ENCODE measurements at places on chromosomes 11 and 22. TPM values are rescaled to one million over a fixed set of nuclear protein-coding genes. Genes with fewer than 3 reads are reported as not detected.

Gene RAG1
- 0.25 TPM for total RNA-seq

Gene KIF18A
- total RNA-seq: 2.5 TPM

Gene GSTT2B
- not detected for total RNA-seq

Gene UBTFL1
- not detected for total RNA-seq

Gene MEI1
- total RNA-seq: 6.4 TPM

DNA sequence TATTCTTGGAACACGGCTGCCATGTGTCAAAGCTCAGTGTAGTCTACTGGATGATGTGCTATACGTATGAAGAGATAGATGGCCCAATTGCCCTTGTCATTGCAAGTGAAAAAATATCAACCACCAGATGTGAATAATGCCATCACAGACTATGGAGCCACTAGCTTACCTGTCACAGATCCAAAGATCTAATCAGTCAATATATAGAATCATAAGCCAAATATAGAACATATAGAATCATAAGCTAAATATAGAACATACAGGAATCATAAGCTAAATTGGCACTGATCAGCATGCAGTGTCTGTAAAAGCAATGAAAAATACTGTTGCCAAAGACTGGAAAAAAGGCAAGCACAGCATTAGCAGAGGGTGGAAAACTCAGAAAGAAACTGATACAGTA lies 1656.9 kb upstream of the RAG2 start:
- no peaks in the 10 kb centered on the region for H3K36me3 ChIP-seq
- no peak overlapping the region for H3K4me3 ChIP-seq
- DNase-seq: no peak

DNA sequence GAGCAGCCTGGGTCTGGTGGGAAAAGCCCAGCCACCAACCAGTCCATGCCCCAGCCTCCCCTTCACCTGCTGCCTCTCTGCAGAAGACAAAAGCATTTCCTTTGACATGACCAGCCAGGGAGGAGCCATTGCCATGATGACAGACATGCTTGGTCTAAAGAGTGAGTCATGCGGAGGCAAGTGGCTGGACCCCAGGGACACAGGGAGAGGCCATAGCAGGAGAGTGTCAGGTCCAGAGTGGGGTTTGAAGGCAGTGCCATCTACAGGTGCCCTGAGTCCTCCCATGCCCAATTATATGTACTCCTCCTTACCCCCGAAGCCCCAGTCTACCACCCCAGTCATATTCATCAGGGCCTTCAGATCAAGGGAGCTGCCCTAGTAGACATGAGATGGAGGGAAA lies 67.4 kb downstream of the SCN3B start:
- H3K4me1 ChIP-seq: peaks cover 16% of the 10 kb centered on the region
- H3K36me3 ChIP-seq: no peaks in the 10 kb centered on the region
- no peak for DNase-seq
- no peak overlapping the region for H3K27ac ChIP-seq
- H3K4me3 ChIP-seq: no peak overlapping the region

DNA sequence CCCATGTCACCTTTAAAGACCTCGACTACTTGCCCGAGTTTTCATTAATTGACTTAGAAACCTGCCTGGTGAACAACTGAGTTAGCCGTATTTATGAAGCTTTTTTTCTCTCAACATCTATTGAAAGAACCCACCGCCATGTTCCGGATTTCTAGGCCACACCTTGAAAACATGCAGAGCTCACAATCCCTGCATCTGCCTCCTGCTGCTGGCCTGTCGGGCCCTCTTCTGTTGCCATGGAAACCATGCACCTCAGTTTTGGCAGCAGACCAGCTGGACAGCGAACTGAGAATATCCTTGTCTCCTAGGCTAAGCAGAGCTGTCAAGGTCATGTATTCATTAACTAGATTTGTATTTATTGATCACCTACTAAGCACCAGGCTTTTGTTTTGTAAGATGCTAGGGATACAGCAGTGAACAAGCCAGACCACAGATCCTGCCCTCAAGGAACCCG lies 4.3 kb upstream of the PATZ1 start:
- H3K27ac ChIP-seq: no peak overlapping the region
- peaks cover 10% of the 10 kb centered on the region for H3K4me1 ChIP-seq
- H3K27me3 ChIP-seq: no peaks in the 10 kb centered on the region

DNA sequence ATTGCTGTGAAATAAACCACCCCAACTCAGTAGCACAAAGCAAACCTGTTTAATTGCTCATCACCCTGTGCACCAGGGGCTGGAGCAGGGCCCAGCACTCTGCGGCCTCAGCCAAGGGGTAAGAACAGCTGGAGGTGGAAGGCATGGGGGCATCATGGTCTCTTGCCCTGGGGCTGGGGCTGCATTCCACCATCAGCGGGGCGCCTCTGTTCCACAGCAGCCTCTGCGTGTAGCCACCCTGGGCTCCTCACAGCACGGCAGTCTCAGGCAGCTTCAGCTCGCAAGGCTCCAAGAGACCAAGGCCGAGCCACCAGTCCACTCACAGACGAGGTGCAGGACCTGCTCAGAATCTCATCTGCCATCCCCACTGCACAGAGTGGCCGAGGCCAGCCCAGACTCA lies 630.7 kb downstream of the TBC1D22A start:
- no peaks in the 10 kb centered on the region for H3K27me3 ChIP-seq
- H3K27ac ChIP-seq: no peak overlapping the region
- no peak overlapping the region for H3K4me3 ChIP-seq
- no peaks in the 10 kb centered on the region for H3K36me3 ChIP-seq
- H3K4me1 ChIP-seq: no peaks in the 10 kb centered on the region
- no peak for DNase-seq

- no peak overlapping the region for H3K27ac ChIP-seq
- no peaks in the 10 kb centered on the region for H3K27me3 ChIP-seq
- no peaks in the 10 kb centered on the region for H3K36me3 ChIP-seq
- DNase-seq: no peak
Measured at GRCh38 chr22:47775686-47776085, 1013.2 kb downstream of the TBC1D22A start.

- H3K27ac ChIP-seq: no peak overlapping the region
- DNase-seq: no peak
- no peak overlapping the region for H3K4me3 ChIP-seq
- H3K27me3 ChIP-seq: no peaks in the 10 kb centered on the region
- H3K36me3 ChIP-seq: no peaks in the 10 kb centered on the region
Measured at GRCh38 chr11:31764766-31765165, 46.4 kb downstream of the PAX6 start.

DNA sequence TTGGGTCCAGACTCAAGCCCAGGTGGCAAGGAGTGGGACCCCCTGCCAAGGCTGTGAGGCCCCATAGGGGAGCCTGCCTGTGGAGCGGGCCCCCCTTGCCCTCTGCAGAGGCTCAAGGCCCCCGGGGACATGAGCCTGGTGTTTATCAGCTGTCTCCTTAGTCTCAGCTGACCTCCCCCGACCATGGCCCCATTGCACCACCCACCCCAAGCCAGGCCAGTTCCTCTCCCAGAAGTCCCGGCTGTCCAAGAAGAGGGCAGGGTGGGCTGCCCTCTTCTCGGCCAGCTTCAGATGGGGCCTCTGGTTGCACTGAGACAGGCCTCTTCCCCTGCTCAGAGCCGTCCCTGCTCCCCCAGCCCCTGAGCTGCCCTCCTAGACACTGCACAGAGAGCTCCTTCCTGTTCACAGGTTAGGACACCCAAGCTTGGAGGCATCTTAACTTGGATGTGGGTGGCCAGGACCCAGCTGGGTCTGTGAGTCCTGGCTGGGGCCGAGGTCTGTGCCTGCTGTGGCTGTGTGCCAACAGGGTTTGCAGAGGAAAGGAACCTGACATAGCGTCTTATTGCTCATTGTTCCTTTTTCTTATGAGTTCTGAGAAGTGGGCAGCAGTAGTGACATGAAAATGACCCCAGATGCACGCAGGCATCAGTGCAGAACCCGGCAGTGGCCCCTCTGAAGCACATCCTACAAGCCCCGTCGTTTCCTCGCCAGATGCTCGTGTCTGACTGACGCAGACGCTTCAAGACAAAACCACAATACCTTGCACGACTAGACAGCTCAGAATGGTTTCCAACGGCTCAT lies 5.4 kb downstream of the TRABD start:
- H3K36me3 ChIP-seq: peaks cover 12% of the 10 kb centered on the region
- no peak for DNase-seq
- H3K4me3 ChIP-seq: peak overlapping the region; percentile 43
- H3K27ac ChIP-seq: peak overlapping the region; percentile 89
- peaks cover 62% of the 10 kb centered on the region for H3K4me1 ChIP-seq
- no peaks in the 10 kb centered on the region for H3K27me3 ChIP-seq

DNA sequence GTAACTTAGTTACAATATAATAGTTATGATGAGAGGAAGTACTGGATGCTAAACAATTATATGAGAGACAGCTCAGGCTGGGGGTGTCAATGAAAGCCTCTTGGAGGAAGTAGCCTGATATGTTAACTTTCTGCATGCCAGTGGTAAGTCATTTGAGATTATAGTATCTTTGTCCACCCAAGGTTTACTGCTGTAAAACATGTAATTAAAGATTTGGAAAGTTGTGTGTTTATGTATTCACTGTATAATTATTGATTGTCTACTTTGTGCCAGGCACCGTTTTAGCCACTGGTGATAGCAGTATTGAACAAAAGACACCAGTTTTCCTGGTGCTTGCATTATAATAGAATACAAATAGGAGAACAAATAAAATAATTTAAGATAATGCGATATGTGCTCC lies 624 bp upstream of the DNAJB7 start:
- H3K27me3 ChIP-seq: no peaks in the 10 kb centered on the region
- no peaks in the 10 kb centered on the region for H3K36me3 ChIP-seq
- H3K4me1 ChIP-seq: peaks cover 16% of the 10 kb centered on the region
- H3K27ac ChIP-seq: no peak overlapping the region
- no peak overlapping the region for H3K4me3 ChIP-seq

DNA sequence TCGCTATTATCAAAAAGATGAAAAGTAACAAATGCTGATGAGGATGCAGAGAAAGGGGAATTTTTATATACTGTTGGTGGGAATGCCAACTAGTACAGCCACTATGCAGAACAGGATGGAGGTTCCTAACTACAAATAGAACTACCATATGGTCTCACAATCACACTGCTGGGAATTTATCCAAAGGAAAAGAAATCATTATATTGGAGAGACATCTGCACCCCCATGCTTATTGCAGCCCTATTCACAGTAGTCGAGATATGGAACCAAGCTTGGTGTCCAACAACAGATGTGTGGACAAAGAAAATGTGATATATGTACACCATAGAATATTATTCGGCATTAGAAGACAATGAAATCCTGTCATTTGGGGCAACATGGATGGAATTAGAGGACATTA lies 19.6 kb upstream of the POU2AF2 start:
- no peak for DNase-seq
- H3K27ac ChIP-seq: no peak overlapping the region
- H3K4me1 ChIP-seq: no peaks in the 10 kb centered on the region
- H3K4me3 ChIP-seq: no peak overlapping the region
- H3K36me3 ChIP-seq: no peaks in the 10 kb centered on the region

DNA sequence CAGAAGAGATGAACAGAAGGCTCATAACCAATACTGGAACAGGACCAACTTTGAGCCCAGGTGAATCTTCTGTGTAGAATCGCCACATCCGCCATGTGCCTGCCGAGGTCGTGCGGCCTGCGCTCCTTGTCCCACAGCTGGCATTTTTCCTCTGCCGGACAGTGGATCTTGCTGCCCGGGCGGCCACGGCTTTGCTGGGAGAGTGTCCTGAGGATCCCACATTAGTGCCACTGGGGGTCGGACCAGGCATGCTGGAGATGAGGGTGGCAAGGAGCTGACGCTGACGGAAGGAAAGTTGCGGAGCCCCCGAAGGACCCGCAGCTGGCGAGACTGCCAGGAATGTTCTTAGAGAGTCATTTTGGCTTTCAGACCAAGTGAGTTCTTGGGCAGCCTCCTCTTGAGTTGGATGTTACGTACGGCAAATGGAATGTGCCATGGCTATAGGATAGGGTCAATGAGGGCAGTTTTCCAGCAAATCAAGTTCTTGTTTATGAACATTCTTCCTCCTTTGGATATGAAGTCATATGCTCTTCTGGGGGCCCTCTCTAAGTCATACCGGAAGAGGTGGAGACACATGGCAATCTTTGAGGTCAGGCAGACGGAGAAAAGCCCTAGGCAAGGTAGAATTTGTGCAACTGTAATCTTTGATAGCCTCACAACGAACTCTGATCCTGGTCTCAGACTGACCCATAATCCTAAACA lies 57.4 kb upstream of the NUP160 start:
- H3K36me3 ChIP-seq: no peaks in the 10 kb centered on the region
- no peak for DNase-seq
- H3K27ac ChIP-seq: no peak overlapping the region
- no peaks in the 10 kb centered on the region for H3K4me1 ChIP-seq

- H3K27ac ChIP-seq: no peak overlapping the region
- H3K4me1 ChIP-seq: no peaks in the 10 kb centered on the region
- no peaks in the 10 kb centered on the region for H3K36me3 ChIP-seq
- no peak overlapping the region for H3K4me3 ChIP-seq
Measured at GRCh38 chr11:134901542-134901941, 489.5 kb upstream of the B3GAT1 start.

DNA sequence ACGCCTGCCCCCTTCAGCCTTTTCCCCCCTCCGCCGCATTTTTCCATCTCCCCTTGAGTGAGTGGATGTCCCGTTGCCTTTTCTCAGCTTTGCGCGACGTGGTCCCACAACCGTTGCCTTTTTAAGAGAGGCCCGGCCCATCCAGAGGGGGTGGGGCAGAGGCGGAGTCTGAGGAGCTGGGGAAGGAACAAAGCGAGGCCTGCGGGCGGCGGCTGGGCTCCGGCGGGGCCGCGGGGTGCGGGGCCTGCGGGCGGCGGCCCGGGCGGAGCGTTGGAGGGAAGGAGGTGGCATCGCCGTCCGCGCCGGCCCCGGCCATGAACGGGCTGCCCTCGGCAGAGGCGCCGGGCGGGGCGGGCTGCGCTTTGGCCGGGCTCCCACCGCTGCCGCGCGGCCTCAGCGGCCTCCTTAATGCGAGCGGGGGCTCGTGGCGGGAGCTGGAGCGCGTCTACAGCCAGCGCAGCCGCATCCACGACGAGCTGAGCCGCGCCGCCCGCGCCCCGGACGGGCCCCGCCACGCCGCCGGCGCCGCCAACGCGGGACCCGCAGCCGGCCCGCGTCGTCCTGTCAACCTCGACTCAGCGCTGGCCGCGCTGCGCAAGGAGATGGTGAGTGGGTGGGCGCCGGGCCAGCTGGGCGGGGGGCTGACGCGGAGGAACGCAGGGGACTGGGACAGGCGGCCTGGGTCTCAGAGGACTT lies at the start of gene FAM89B:
TSS of gene FAM89B (plus strand) at position 183 of the 696 bp plus-strand sequence. CDS start at position 315, 132 bp downstream.
- peaks cover 81% of the 10 kb centered on the region for H3K4me1 ChIP-seq
- peak within 1 kb of the TSS; percentile 81 for H3K4me3 ChIP-seq
- H3K36me3 ChIP-seq: no peaks in the 10 kb centered on the region

- no peaks in the 10 kb centered on the region for H3K27me3 ChIP-seq
- DNase-seq: no peak
- H3K4me3 ChIP-seq: no peak overlapping the region
Measured at GRCh38 chr11:134691985-134692384, 279.9 kb upstream of the B3GAT1 start.

DNA sequence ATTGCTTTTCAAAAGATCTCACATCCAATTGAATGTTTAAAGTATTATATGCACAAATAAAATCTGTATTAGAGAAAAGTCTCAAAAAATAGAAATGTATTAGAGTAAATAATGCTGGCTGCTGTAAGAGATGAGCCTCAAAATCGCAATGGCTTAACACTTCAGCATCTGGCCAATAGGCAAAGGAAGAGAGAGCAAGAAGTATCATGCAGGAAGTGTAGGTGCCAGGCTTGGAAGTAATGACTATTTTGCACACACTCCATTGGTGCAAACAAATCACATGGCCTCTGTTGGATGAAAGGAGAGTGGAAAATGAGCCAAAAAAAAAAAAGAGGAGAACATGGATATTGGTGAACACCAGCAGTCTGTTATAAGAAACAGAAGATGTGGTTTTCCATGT lies 193.0 kb upstream of the E2F8 start:
- no peak for DNase-seq
- no peak overlapping the region for H3K4me3 ChIP-seq
- H3K4me1 ChIP-seq: no peaks in the 10 kb centered on the region
- no peaks in the 10 kb centered on the region for H3K36me3 ChIP-seq
- H3K27ac ChIP-seq: no peak overlapping the region
- no peaks in the 10 kb centered on the region for H3K27me3 ChIP-seq
